SK-N-DZ (cell line): ENCODE measurements at places on chromosomes 12 and 14.

- DNase-seq, result no peak
Observed at GRCh38 chr14:58752771-58753201, 115.0 kb downstream of the DACT1 start.

- no peak for DNase-seq
Observed at GRCh38 chr14:68547305-68548193, 245.3 kb downstream of the ZFP36L1 start.

- peak; percentile 45 for DNase-seq
Observed at GRCh38 chr12:93380480-93381121, 2.9 kb downstream of the NUDT4 start.

- DNase-seq, result peak; percentile 28
Observed at GRCh38 chr14:50943943-50944646, at the start of gene PYGL. Gene PYGL (minus strand): TSS chr14:50944483. CDS start chr14:50944403, 80 bp downstream.

DNA sequence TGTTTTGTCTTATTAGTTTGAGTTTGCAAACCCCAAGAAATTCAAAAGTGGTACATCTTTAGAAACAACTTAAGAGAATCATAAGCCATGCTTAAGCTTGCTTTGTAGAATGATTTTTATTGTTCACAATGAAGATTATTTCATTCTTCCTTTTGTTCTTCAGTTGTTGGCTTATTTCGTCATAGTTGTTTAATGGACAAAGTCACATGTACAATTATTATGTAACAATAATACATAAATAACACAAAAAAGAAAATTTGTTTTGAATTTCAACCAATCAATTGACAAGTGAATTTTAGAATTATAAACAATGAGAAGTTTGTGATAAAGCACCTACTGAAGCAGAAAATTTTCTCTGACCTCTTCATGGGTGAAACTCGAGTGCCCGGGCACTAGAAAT is 111.8 kb upstream of the IGF1 start:
- DNase-seq, result no peak

GRCh38 chr14:80751285-80751684 is 190.3 kb downstream of the CEP128 start:
- no peak for DNase-seq

DNA sequence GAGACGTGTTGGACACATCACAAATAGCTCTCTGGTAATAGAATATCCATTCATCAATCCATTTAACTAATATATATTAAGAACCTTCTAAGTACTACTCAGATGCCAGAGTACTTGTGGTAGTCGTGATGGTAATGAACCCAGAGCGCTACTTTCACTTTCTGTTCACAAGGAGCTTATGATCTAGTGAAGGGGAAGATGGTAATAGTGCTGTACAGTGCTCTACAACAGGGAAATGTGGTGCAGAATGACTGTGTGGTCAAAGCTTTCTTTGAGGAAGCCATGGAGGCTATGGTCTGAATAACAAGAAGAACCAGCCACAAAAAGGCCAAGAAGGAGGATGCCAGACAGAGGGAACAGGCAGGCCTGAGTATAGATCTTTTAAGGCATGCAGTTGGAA is 212.0 kb downstream of the PTPRO start:
- no peak for DNase-seq

DNA sequence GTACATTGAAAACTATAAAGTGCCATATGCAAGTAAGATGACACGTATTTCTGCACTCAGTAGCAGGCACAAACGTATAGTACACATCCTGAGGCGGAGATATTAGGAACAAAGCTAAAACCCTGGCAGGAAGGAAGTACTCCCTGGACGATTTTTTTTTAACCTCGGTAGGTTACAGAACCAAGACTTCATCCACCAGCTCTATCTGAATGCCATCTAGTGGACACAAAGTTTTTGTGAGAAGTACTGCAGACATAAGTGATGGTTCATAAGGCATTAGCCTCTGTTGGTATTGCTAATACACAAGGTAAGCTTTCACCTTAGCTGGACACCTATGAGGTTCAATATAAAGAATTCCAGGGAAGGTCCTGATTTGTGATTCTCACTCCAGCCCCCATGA is 83.0 kb upstream of the CCDC196 start:
- peak; percentile 18 for DNase-seq

- peak; percentile 76 for DNase-seq
Observed at GRCh38 chr12:55847603-55848291, 5.0 kb upstream of the MMP19 start.

- no peak for DNase-seq
Observed at GRCh38 chr12:12784911-12785814, at the start of gene APOLD1. Gene APOLD1 (plus strand): TSS chr12:12785659. CDS start chr12:12785692, 33 bp downstream.

GRCh38 chr14:64541972-64542835 is 1.7 kb downstream of the HSPA2 start:
- DNase-seq, result no peak

DNA sequence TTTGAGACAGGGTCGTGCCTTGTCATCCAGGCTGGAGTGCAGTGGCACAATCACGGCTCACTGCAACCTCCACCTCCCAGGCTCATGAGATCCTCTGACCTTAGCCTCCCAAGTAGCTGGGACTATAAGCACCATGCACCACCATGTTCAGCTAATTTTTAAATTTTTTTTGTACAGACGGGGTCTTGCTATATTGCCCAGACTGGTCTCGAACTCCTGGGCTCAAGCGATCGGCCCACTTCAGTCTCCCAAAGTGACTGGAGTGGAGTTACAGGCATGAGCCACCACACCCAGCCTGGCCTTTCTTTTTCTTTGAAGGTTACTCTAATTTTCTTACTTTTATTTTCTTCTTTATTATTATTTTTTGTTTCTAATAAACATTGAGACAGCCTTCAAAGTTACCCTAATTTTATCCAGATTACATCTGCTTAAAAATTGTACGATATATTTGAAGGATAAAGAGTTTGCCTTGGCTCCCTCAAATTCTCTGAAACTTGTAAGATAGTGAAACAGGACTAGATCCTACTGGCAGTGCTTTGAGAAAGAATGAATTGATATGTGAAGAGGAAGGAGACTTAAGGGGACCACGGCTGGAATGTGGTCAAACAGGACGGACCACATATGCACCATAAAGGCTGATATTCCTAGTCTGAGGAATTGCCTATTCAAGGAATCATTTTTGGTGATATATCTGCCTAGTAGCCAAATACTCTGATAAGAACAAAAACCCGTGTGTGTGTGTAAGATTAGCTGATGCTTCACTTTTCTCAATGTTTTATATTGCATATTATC is 14.1 kb upstream of the SINHCAF start:
- no peak for DNase-seq

- no peak for DNase-seq
Observed at GRCh38 chr12:99389751-99390150, 257.8 kb upstream of the GARIN6 start.

GRCh38 chr12:75781532-75782046 is 250.0 kb downstream of the PHLDA1 start:
- DNase-seq, result no peak

GRCh38 chr14:102279688-102280348 is 25.1 kb downstream of the MOK start:
- no peak for DNase-seq

- DNase-seq, result no peak
Observed at GRCh38 chr12:32454866-32455265, 55.5 kb downstream of the FGD4 start.

DNA sequence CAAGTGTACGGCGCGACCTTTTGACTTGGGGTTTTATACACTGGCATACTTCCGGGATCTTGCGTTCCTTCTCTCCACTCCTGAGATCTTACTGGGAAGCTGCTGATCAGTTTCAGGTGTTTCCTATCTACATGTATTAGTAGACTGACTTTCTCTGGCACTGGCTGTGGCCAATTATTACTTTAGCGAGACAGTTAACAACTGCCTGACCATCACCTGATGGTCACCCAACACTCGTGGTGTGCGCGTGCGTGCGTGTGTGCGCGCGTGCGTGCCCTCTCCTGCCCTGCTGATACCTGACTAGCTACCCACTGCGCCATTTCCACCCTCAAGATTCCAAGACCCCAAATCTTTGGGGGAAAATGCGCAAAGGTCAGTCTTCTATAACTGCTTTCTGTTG is 249.9 kb downstream of the AEBP2 start:
- no peak for DNase-seq

- DNase-seq, result no peak
Observed at GRCh38 chr12:121397521-121397920, 2.4 kb upstream of the RNF34 start.

- peak; percentile 1 for DNase-seq
Observed at GRCh38 chr14:106551265-106551664, 1024.9 kb downstream of the TMEM121 start.

GRCh38 chr12:10101042-10101579 is 2.3 kb upstream of the CLEC1A start:
- DNase-seq, result no peak

- DNase-seq, result peak; percentile 22
Observed at GRCh38 chr12:76080729-76081415, 3.6 kb downstream of the NAP1L1 start.

DNA sequence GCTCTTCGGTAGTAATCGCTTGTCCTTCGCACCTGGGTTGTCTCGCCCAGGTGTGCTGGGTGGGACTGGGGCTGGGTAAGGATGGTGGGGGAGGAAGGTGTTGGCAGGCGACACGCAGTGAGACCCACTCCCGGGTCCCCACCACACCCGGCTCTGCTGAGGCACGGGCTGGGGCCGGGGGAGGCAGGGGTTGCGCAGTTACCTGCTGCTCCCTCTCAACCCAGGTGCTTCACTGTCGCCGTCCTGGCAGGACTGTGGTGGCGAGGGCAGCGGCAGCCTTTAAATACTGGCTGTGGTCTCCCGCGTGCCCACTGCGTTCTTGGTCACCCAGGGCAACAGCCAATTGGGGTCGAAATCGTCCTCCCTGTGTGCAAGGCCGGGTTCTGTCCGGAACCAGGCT is at the start of gene CCER1:
CCER1 (minus strand) TSS at position 256 of the 400 bp plus-strand sequence. CDS start 434 bp downstream, outside the sequence.
- DNase-seq, result no peak

GRCh38 chr12:49580572-49581535 is 12.9 kb upstream of the MCRS1 start:
- peak; percentile 87 for DNase-seq

GRCh38 chr12:110091136-110091711 is 32.9 kb upstream of the IFT81 start:
- DNase-seq, result no peak

- DNase-seq, result no peak
Observed at GRCh38 chr12:12399776-12400305, 43.0 kb downstream of the BORCS5 start.

DNA sequence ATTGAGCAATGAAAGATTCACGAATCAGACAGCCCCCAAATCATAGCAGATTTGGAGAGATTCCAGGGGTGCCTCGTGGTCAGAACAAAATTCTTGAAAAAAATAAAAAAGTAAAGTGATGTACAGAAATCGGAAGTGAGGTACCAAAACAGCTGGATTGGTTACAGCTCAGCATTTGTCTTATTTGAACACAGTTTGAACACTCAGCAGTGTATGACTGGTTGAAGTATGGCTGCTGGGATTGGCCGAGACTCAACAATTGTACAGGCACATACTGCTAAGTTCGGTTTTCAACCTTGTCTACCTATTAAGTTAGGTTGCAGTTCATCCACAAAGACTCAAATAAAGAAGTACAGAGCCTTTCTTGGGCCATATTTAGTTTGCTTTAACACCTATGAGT is 865.4 kb upstream of the TMEM132C start:
- DNase-seq, result no peak

DNA sequence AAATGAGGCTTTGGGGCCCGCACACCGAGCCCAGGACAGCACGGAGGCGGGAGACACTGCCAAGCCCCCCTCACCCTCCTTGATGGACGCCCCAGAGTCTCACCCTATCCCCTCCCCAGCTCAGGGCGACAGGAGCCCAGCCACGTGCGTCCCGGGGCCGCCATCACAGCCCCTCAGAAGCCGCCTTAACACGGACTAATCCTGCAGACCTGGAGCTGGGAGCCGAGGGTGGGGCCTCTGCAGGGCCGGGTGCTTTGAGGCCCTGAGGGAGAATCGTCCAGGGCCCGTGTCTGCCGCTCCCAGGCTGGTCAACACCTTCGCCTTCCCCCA is 79.7 kb upstream of the FBRSL1 start:
- DNase-seq, result no peak

DNA sequence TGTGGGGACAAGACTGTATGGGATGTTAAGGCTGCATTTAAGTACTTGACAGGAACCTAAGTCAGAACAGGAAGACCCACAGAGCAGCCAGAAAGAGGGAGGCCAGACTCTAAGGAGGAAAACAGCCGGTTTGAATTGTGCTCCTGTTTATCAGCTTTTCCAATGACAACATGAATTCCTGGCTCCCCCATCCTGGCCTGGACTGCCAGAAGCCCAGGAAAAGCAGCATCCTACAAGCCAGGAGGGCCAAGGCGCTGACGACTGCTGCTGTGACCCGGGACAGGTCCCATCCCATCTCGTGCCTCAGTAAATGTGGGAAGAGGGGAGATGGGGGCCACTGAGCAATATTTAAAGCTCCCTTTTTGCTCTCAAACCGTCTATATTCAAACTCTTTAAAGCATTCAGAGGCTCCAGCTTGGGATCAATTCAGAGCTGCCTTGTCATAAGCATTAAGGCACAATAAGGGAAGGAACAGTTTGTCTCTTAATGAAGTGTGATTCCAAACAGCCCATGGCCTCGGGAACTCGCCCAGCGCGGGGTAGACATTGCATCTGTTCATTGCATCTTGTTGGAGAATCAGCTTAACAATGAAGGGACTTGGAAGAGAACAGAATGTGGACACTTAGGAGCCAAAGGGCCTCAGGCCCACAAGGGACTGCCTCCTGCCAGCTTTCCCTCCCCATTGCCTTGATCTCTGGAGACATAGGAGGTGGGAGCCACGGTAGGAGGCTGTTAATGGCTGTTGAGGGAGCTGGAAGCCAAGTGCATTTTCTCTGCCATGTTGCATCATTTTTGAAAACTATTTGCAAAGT is 49.6 kb downstream of the CMKLR1 start:
- no peak for DNase-seq

DNA sequence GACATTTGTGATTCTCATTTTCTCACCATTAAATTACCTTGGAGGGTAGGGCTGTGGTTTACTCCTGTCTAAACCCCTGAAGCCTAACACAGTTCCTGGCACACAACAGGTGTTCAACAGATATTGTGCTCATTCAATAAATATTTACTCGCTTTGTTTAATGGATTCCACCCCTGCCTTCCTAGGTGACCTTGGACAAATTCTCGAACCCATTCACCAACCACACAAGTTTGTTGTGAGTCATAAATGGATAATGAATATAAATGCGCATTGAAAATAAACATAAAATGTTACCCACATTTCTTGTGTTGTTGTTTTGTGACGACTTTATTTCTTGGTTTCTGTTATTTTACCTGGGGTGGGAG is 362 bp upstream of the TSFM start:
- DNase-seq, result no peak
